ENCODE measurements at places on chromosomes 7 and 10.

GRCh38 chr10:71801361-71801760 lies 28.0 kb upstream of the VSIR start:
- no peak for DNase-seq

DNA sequence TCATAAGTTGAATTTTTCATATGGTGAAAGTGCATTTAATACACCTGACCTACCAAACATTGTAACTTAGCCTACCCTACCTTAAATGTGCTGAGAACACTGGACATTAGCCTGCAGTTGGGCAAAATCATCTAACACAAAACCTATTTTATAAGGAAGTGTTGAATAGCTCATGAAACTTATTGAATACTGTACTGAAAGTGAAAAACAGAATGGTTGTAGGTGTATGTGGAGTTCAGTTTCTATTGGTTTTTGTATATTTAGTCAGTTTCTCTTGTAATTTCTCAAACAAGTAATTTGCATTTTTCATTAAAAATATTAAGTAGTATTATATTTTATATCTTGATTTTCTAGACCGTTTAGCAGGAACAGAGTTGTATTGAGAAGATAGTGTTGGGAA lies 15.3 kb downstream of the CCDC7 start:
- DNase-seq = no peak

DNA sequence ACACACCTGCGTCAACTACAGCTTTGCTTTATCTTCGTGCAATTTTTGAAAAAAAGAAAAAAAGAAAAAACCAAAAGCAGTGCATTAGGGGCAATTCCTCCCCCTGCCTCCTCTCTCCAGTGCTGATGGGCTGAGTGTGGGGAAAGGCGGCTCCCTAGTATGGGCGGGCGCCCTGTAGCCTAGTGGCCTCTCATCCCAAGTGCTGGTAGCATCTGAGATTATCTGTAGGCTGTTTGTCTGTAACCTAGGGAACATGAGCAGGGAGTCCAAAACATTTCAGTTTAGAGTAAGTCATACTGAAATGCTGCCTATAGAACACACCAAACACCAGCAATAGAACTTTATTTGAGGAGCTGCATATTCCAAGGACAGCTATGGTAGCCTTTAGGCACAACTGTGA lies 24.6 kb upstream of the BAMBI start:
- no peak for DNase-seq

- DNase-seq = no peak
These were observed 7.3 kb downstream of the ICA1 start for GRCh38 chr7:8254667-8255066.

GRCh38 chr10:114713525-114714090 lies 55.5 kb upstream of the ABLIM1 start:
- no peak for DNase-seq

DNA sequence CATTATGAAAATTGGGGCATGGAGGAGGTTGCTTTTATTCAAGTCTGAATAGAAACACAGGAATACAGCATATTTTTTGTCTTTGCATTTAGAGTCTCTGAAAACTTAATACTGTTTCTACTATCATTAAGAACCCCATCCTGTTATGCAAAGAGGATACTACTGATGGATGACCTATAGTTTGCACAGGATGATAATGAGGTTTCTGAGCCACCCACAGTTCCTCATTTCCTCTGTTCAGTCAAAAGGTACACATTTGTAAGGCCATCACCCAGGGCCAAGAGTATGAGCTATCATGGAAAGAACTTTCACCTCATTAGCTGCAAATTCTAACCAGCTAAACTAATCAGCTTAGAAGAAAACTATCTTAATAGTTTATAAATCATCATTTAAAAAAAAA lies 213.0 kb upstream of the CHRM2 start:
- DNase-seq = no peak

- DNase-seq = no peak
These were observed 202.6 kb downstream of the MDFIC start for GRCh38 chr7:115124409-115124939.
